Kidney tubule cell (primary cell): ENCODE measurements at places on chromosomes 6 and 20.

GRCh38 chr6:166343150-166343487 is 774 bp upstream of the SFT2D1 start:
- DNase-seq: no peak

GRCh38 chr6:53728570-53729194 is 63.1 kb upstream of the KLHL31 start:
- peak; percentile 57 for DNase-seq

- DNase-seq: peak; percentile 86
Observed at GRCh38 chr6:53926505-53926904, 131.7 kb downstream of the LRRC1 start.

- DNase-seq: no peak
Observed at GRCh38 chr6:155080881-155081845, 86.0 kb downstream of the TIAM2 start.

DNA sequence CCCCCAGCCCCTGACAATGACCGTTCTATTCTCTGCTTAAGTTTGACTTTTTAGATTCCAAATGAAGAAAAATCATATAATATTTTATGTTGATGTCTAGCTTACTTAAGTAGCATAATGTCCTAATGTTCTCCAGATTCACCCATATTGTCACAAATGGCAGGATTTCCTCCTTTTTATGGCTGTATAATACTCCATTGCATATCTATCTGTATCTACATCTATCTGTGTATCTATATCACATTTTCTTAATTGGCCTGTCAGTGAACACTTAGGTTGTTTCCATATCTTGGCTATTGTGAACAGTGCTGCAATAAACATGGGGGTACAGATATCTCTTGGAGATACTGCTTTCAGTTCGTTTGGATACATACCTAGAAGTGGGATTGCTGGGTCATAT is 7.0 kb upstream of the LRP11 start:
- DNase-seq: no peak

- no peak for DNase-seq
Observed at GRCh38 chr6:85428486-85428885, 21.4 kb upstream of the NT5E start.

GRCh38 chr6:165497472-165497871 is 165.6 kb downstream of the PDE10A start:
- no peak for DNase-seq

DNA sequence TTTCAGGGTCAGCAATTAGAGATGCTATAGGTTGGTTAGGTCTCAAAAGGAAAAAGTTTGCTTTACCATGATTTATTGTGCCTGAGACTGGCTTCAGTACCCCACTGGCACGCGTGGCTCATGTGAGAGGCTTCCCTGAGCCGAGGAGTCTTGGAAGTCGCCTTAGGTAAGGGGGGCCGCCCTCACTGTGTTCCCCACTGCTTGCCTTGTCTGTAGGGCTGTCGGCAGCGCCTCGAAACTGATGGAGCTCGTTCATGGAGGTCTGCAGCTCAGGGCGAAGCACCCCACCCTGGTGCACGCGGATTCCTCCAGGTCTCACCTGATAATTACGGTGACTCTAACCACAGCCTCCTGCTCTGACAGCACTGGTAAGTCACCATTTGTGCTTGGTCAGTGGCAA is 39.2 kb downstream of the FRMD1 start:
- no peak for DNase-seq

- no peak for DNase-seq
Observed at GRCh38 chr20:7505152-7505834, 435.0 kb downstream of the HAO1 start.

DNA sequence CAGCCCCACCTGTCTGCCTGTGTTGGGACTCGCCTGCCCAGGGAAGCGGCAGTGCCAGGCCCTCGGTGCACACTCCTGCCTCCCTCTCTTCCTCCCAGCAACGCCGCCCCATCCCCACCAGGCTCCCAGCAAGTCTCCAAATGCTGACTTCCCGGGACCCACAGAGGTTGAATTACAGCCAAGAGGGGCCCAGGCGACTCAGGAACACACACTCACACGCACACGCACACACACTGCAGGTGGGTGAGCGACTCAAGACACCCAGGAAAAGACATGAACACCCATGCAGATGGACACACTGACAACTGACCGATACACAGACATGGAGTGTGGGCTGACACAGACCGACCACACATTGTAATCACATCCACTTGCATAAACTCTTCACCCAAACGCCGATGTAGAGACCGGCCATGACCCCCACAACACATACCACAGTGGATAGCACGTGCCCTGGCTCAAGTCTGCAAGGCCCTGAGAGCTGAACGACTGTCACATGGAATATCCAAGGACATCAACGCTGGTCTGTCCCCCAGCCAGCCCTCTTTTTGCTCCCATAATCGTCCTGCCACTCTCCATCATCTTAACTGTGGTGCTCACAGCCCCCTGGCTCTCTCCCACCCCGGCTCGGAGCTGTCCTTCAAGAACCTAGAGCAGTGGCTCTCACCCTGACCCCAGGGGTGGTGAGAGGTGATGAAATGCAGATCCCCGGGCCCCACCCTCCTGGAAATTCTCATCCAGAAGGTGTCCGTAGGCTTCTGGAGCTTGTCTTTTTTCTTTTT is 470 bp upstream of the FAM83C start:
- DNase-seq: no peak

- peak; percentile 12 for DNase-seq
Observed at GRCh38 chr20:47111576-47111975, 216.9 kb downstream of the EYA2 start.
